ENCODE measurements at places on chromosomes 6 and 20.

DNA sequence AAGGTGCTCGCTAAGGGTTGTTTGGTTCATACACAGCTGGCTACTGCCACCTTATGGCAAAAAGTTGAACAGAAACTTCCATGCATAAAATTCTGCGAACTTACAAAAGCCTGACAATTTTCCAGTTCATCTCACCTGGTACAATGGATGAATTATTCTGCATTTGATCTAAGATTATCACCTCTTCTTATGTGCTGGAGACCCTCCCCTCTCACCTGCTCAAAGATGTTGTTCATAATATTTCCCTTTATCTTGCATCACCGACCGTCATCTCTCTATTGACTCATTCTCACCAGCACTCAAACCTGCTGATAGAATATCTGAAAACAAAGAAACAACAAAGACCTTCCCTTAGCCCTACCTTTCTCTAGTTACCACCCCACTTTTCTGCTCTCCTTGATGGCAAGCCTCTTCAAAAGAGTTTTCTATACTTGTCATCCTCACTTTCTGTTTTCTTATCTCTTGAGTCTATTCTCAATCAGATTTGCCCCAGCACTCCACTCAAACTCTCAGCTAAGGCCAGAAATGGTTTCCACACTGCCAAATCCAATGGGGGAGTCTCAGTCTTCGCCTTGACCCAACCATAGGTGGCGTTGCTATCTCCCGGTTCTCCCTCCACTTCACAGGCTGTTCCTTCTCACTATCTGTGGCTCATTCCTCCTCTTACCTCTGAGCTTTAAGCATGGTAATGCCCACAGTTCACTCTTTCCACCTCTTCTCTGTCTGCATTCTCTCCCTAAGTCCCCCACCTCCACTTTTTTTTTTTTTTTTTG lies 25.8 kb downstream of the SNRNP48 start:
- peak; percentile 88 for DNase-seq

DNA sequence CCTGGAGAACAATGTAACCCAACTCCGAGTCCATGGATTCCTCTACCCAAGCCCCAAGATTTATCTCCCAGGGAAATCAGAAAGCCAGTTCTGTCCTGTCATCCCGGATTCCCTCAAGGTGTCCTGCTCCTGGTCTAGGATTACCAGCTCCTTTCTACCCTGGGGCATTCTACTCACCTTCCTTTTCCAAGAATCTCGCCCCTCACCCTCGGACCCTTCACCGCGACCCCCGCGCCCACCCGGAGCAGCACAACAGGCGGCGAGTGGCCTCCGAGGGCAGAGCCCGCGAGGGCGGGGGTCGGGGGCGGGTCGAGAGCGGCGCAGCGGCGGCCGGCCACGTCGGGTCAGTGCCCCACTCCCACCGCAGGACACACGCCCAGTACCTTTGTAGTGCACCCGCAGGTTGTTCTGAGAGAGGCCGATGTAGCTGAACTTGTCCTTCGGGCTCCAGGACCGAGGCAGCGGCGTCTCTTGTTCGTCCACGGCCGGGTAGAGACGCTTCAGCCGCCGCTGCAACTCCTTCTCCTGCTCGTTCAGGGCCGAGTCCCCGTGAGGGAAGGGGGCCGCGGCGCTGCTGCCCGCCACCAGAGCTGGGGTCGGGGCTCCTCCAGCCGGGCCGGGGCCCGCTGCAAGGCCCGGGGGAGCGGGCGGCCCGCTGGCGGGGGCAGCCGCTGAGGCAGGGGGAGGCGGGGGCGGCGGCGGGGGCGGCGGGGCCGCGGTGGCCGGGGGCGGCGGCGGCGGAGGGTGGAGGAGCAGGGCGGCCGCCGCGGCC lies 897 bp downstream of the RANBP9 start:
- peak; percentile 82 for DNase-seq

- DNase-seq: peak; percentile 78
These were observed 735 bp downstream of the FAM135A start for GRCh38 chr6:70413992-70414494.

GRCh38 chr20:39135885-39136544 lies 173.9 kb downstream of the DHX35 start:
- no peak for DNase-seq

GRCh38 chr20:15550116-15550870 lies 1023.0 kb downstream of the KIF16B start:
- no peak for DNase-seq

DNA sequence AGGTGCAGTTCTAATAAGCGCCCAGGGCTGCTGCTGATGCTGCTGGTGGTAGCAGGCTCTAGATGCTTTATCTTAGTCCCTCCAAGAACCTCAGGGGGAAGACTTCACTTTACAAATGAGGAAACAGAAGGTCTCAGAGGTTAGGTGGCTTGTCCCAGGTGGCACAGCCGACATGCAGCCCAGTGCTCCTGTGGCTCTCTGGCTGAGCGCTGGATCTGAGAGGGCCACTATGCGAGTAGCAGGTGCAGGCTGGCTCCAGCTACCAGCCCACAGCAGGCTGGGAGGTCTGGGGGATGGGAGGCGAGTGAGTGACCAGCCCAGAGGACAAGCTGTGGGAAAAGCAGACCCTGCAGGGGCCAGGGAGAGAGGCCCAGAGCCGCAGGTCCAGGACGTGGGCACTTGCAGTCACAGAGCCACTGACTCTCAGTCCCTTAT lies 90.9 kb downstream of the PRND start:
- no peak for DNase-seq

GRCh38 chr6:12386816-12387215 lies 96.7 kb downstream of the EDN1 start:
- no peak for DNase-seq

- no peak for DNase-seq
These were observed 7.2 kb upstream of the SERPINB1 start for GRCh38 chr6:2848851-2849250.

GRCh38 chr20:36304786-36305495 lies 1.2 kb upstream of the DLGAP4 start:
- no peak for DNase-seq

- DNase-seq: peak; percentile 83
These were observed 20.6 kb downstream of the PPP1R16B start for GRCh38 chr20:38825901-38826625.

GRCh38 chr20:19408971-19409370 lies 196.5 kb downstream of the SLC24A3 start:
- no peak for DNase-seq

GRCh38 chr20:11982289-11982954 lies 64.7 kb downstream of the BTBD3 start:
- no peak for DNase-seq

GRCh38 chr6:104995989-104996617 lies 39.2 kb downstream of the LIN28B start:
- DNase-seq: peak; percentile 84

DNA sequence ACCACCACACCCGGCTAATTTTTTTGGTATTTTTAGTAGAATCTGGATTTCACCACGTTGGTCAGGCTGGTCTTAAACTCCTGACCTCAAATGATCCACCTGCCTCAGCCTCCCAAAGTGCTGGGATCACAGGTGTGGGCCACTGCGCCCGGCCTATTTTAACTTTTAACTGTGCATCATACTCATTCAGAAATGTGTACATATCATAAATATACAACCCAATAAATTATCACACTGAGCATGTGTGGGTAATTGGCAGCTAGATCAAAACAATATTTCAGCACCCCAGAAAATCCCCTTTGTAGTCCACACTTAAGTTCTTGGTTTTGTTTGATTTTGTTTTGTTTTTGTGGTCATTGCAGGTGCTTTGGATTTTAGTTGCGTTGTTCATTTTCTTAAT lies 228.9 kb upstream of the ZNF217 start:
- no peak for DNase-seq

Data from OCI-M1 (cell line).